Stimulated activated CD8-positive, alpha-beta memory T cell treated with anti-CD3 and anti-CD28 coated beads, Interleukin-4, amount 100 ng/mL, for 1 hour (primary cell): ENCODE measurements at places on chromosomes 6 and 20.

DNA sequence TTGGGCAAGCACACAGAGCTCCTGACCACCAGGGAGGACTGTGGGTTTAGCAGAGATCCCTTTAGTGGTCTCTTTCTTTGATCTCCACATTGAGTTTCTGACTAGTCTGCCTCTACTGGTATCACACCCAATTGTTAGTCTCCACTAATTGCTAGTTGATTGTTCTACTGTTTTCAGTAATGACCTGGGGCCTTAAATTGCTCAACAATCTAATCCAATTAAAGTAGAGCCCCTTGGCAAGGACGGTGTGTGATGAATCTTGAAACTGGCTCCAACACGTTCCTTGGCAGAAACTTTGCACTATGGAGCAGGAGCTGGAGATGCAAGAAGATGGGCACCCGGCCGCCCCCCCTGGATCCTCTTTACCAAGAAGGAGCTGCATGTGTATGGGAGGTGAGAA, 12.3 kb downstream of the FAM50B start:
- no peak for DNase-seq

DNA sequence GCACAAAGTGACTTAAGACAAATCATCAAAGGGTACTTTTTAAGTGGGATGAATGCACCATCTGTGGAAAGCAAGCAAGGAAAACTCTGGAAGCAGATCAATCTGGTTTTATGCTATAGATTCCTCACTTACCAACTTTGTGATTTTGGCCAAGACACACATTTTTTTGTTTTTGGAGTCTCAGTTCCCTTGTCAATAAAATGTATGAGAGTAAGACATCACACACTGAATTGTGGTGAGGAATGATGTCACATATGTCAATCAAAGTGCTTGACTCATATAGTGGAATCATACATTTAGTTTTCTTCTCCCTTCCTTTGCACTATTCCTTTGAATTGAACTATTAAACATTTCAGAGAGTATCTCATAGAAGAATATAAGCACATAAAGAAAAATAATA, 620.5 kb upstream of the CITED2 start:
- DNase-seq: no peak

DNA sequence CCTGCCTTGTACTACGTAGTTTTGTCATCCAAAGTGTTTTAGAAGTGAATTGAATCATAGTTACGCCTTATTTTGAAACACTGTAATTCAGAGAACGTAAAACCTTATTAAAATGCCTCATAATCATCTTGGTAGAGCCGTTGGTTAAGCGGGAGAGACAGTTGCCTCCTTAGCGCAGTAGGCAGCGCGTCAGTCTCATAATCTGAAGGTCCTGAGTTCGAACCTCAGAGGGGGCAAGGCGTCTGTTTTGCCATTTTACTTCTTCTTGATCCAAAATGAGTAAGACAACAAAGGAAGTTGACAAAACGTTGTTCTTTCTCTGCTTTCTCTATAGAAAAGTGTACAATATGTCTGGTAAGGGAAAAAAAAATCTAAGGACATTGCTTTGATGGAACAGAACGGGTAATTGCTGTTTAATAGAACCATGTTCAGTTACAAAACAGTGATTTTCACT, 20.7 kb upstream of the TRIM27 start:
- peak; percentile 35 for DNase-seq

- DNase-seq: no peak
These were observed 197.5 kb upstream of the JARID2 start for GRCh38 chr6:15048367-15048766.

DNA sequence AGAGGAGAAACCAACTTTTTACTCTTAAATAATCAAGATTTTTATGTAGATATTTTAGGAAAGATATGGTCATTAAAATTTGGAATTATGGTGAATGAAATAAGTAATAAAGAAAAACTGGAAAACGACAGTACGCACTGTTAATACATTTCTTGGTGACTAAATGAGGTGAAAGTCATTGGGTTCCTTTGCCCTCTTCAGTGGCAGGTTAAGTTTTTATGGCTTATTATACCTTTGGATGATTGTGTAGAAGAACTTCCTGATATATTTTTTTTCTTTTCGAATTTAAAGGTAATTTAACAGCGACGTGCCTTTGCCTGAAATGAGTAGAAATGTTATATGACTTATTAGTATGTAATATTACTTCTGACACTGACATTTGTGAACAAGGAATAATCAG, 43.4 kb downstream of the FOXO3 start:
- no peak for DNase-seq

- DNase-seq: no peak
These were observed 687.4 kb downstream of the EPM2A start for GRCh38 chr6:145047891-145048290.
